ENCODE measurements at places on chromosomes 3 and 15. TPM values are rescaled to one million over a fixed set of nuclear protein-coding genes. Genes with fewer than 3 reads are reported as not detected.

Gene CCDC13
- not detected for total RNA-seq

Gene TCTA
- total RNA-seq, result 28.5 TPM

Gene CHRNA7
- total RNA-seq, result 5.7 TPM

Gene GRAMD1C
- total RNA-seq, result 7.1 TPM

Gene SNX22
- 2.0 TPM for total RNA-seq

Gene PIK3CB
- 26.0 TPM for total RNA-seq

Gene CASR
- not detected for total RNA-seq

Gene SIN3A
- total RNA-seq, result 32.6 TPM

Gene CGNL1
- total RNA-seq, result 0.49 TPM

Gene EFCAB12
- not detected for total RNA-seq

Gene ASB14
- not detected for total RNA-seq

Gene EFCC1
- total RNA-seq, result not detected

DNA sequence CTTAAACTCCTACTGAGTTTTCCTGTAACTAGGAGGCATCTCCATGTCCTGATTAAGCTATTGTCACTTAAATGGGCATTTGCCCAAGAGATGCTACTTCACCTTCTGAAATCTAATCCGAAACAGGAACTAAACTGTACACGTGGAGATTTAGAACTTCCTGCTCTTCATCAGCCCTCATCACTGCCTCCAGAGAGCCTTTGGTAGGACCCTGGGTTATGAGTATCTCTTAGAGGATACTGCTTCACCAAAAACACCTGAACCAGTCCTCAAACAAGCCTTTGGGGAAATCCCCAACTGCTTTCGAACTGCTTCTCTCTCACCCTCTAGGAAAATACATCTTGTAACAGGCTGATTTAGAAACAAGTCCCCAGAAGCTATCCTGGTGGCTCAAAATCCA is 320.3 kb downstream of the GAP43 start:
- no peak for DNase-seq

DNA sequence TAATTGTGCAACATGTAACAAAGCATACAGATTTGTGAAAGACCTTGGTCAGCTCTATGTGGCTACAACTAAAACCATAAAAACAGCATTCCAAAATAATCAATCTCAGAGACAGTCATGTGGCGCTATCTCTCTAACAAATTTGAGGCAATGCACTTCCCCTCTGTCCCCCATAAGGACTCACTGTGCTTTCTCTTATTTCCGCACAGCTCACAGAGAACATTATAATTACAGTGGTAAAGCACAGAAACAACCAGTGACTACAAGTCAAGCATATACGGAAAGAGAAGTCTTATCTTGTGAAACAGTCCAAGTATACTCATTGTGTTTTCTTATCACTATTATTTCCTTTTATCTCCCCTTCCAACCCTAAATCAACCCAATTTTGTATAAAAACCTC is 64.3 kb downstream of the RYK start:
- no peak for DNase-seq

GRCh38 chr15:64865998-64866520 is 24.3 kb downstream of the PLEKHO2 start:
- no peak for DNase-seq

DNA sequence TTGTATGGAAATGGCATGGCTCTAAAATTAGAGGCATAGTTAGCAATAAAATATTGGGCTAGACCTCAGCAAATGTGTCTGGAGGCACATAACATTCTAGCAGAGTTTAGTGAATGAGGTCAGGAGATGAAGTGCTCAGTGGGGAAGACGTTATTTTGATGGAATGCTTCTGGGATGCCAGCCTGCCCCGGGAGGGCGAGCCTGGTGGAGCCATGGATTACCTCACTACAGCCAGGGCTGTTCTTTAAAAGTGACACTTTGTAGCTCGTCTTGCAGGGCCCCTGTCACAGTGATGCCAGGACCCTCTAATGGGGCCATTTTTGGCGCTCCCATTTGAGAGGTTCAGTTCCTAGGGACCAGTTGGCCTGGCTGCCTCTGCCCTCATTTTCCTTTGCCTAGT is 48.5 kb downstream of the PXYLP1 start:
- DNase-seq, result no peak

- DNase-seq, result no peak
Measured at GRCh38 chr15:75178171-75178937, 23.3 kb upstream of the C15orf39 start.

DNA sequence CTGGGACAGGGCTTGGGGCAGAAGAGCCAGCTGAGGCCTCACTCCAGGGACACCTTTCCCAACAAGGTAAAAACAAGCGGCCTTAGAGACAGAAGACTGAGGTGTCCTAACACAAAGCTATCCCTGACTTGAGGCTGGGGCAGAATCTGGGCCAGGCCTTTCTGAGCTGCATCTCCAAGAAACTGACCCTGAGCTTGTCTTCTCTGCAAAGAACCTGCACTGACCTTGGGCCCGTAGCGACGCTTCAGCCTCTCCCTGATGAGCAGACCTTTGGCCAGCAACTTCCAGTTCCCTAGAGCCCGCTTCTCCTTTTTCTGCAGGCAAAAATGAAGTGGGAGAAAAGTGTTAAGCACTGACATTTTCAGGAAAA is 22.2 kb downstream of the TMEM43 start:
- no peak for DNase-seq

GRCh38 chr3:21028412-21028811 is 722.6 kb downstream of the ZNF385D start:
- DNase-seq, result no peak

- DNase-seq, result no peak
Measured at GRCh38 chr3:126524429-126524988, 554 bp downstream of the CHST13 start.

GRCh38 chr3:66989860-66990696 is 8.0 kb upstream of the KBTBD8 start:
- peak; percentile 6 for DNase-seq

DNA sequence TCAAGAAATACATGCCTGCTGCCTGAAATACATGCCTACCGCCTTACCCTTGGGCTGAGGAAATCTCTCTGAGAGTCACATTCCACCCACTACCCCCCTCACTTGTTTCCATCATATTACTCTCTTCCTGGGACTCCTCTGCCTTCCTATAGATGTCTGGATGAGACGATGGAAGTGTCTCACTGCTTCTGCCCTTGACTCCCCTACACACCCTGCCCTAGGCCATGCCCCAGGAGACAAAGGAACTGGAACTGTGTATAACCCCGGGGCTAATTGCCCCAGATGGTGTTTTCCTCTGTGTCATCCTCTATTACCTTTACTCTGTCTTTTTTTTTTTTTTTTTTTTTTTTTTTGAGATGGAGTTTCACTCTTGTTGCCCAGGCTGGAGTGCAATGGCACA is 102.0 kb downstream of the GTPBP8 start:
- no peak for DNase-seq

- no peak for DNase-seq
Measured at GRCh38 chr3:40718681-40719080, 193.9 kb downstream of the ZNF621 start.

- peak; percentile 15 for DNase-seq
Measured at GRCh38 chr3:112038863-112039262, 4.3 kb downstream of the TMPRSS7 start.

DNA sequence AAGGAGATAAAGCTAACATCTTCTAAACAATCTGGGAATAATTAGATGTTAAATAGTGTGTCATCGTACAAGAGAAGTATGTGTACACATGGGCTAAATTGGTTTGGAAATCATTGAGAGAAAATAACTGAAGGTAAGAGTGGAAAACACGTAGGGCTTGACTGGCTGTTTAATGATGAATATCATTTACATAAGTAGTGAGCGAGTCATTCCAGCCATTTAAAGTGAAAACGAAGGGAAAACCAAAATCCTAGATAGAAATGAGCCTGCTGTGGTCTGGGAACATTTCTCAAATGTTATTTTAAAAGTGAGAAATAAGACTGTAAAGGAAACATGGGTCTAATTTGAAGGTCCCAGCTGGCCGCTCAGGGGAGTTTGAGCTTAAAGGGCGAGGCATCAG is 41.9 kb upstream of the KCNMB2 start:
- no peak for DNase-seq

- no peak for DNase-seq
Measured at GRCh38 chr15:70240082-70240481, 142.4 kb upstream of the TLE3 start.

DNA sequence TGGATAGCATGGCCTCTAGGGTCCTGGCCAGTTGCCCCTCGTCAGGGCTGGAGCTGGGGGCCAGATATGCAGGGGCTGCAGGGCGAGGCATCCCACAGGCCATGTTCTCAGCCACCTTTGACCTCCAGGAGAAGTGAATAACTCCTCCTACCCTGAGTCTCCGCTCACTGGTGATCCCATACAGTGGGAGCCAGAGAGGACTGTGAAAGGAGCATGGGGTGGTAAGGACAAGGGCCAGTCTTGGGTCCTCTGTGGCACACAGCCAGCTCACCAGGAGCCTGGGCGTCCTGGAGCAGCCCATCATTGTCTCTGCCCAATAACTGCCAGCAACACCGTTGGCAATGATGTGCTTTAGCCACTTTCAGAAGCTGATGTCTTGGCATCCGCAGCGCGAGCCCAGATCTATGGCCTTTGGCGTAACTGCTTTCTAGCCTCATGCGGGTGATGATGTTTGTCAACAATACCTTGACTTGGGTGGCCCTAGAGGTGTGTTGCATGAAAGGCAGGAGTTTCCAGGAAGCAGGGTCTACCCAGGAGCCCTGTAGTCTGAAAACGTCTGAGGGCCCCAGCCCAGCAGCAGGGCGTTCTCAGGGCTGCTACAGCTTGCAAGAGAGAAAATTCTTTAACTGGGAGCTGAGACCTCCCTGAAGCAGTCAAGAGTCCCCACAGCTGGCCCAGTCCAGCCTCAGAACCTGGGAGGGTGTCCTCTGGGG is 61.1 kb upstream of the IQSEC1 start:
- DNase-seq, result no peak

GRCh38 chr3:139560411-139560810 is 20.9 kb upstream of the RBP1 start:
- no peak for DNase-seq

- DNase-seq, result no peak
Measured at GRCh38 chr3:181212271-181212670, 222.7 kb upstream of the DNAJC19 start.

- DNase-seq, result no peak
Measured at GRCh38 chr3:124486324-124486723, 243.9 kb upstream of the UMPS start.

DNA sequence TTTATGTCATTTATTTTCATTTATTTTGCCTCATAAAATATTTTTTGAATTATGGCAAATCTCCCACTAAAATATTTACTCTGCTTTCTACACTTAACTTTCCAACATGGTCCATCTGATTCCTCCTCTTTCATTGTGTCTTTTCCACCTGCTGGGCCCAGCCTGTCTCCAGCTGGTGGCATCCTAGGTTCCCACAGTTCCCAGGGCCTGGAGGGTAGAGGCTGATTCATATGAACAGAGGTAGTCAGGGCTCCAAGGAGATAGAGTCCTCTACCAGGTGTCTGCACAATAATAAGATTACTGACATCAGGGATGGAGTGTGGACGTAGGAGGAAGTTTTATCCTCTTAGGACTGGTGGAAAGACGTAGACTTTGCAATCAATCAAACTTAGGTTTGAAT is 14.3 kb downstream of the ZBTB38 start:
- DNase-seq, result no peak
